Natural killer cell treated with Interleukin-12 subunit alpha and Interleukin-12 subunit beta and Interleukin-15 and Interleukin-18, amount 100 ng/mL, for 72 hours (primary cell): ENCODE measurements at places on chromosomes 1 and 21. TPM values are rescaled to one million over a fixed set of nuclear protein-coding genes. Genes with fewer than 3 reads are reported as not detected.

GRCh38 chr1:113283914-113284313, 106.4 kb upstream of the MAGI3 start:
- DNase-seq = no peak

DNA sequence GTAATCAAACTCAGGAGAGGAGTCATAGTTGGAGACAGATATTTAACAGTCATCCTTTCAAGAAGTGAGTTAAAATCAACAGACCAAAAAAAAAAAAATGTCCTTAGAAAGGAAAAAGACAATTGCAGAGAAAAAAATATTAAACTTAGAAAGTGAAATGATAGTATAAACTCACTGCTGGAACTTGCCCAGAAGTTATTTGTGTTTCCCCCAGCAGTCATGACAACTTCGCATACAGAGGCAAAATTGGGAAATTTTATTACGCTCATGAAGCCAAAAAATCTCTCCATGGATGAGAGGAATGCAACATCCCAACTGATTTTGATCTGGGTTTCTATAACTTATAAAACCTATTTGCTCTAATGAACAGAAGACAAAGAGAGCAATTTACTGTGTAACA, 198.2 kb downstream of the LRRC7 start:
- DNase-seq = no peak

- DNase-seq = no peak
Observed at GRCh38 chr21:31564439-31564838, 95.1 kb upstream of the SOD1 start.

GRCh38 chr1:203305809-203306088, 430 bp downstream of the BTG2 start:
- no peak for DNase-seq

- DNase-seq = no peak
Observed at GRCh38 chr1:117098287-117098890, 23.2 kb downstream of the TRIM45 start.

Gene SGIP1
- total RNA-seq = not detected
